ENCODE measurements at places on chromosomes 11 and 22.

- no peak for DNase-seq
These were observed 30.1 kb downstream of the RASD2 start for GRCh38 chr22:35570686-35571194.

GRCh38 chr11:76257074-76257719 lies 50.9 kb upstream of the WNT11 start:
- DNase-seq: no peak

DNA sequence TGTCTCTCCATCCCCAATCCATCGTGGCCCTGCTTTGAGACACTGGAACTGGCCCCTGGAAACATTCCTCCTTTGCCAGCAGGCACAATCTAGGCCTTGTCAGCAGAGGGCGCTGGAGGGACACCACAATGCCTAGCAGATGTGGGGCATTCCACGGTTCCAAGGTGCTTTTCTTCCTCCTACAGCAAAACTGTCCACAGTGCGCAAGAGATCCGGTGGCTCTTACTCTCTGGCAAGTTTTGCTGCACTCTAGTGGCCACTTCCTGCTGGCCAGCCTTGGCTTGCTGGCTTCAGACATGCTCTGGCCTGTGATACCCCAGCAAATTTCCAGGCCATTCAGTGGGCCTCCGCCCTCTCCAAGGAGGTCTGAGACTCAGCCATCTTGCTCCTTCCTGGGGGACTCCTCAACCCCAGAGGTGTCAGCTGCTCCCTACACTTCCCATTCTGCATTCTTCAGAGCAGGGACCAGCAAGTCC lies 17.1 kb upstream of the RBM4B start:
- DNase-seq: peak; percentile 94

GRCh38 chr22:19568337-19569275 lies 44.4 kb upstream of the CLDN5 start:
- DNase-seq: no peak

DNA sequence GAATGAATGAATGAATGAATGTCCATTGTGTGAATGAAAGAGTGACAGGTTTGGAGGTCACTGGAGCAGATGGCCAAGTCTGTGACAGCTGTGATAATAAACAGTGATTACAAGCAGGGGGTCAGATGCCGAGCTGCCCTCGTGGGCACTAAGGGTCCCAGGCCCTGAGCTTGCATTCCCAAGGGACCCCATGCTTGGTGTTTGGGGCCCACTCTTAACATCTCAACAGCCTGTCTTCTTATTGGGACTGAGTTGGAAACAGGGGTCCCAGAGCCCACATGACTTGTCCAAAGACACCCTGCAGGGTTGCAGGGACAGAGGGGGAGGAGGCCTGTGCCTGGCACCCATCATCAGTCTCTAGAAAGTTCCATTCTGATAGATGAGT lies 12.0 kb upstream of the ANO1 start:
- no peak for DNase-seq

- DNase-seq: no peak
These were observed 2.9 kb downstream of the PGR start for GRCh38 chr11:101126551-101127196.

GRCh38 chr22:35589071-35589755 lies 27.9 kb downstream of the MB start:
- DNase-seq: no peak

GRCh38 chr11:10930224-10930971 lies 72.5 kb upstream of the ZBED5 start:
- DNase-seq: peak; percentile 22

DNA sequence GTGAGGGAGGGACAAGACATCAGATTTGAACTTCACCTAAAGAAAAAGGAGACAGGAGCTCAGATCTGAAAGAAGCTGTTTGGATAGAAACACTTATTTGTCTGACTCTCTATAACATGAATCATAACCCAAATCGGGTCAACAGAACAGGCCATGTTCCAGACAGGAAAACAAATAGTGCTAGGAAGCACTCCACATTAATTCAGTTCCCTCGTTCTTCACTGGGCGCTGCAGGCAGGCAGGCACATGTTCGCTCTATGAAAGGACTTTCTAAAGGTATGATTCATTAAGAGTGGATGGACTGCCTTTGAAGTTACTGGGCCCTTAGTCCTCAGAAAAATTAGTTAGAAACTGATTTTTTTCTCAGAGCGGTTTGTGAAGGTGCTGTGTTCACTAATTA lies 137.5 kb upstream of the TRPC6 start:
- no peak for DNase-seq

- no peak for DNase-seq
These were observed 311.8 kb downstream of the SBF2 start for GRCh38 chr11:9982127-9982795.

- no peak for DNase-seq
These were observed 632.0 kb downstream of the BRD1 start for GRCh38 chr22:49195636-49196035.

- no peak for DNase-seq
These were observed 32.2 kb upstream of the ISX start for GRCh38 chr22:35033635-35034296.

GRCh38 chr22:46789992-46790391 lies 27.5 kb downstream of the TBC1D22A start:
- no peak for DNase-seq
